ENCODE measurements at places on chromosomes 2 and 18.

- DNase-seq, result no peak
These were observed 97.5 kb downstream of the ERBB4 start for GRCh38 chr2:212441141-212441540.

DNA sequence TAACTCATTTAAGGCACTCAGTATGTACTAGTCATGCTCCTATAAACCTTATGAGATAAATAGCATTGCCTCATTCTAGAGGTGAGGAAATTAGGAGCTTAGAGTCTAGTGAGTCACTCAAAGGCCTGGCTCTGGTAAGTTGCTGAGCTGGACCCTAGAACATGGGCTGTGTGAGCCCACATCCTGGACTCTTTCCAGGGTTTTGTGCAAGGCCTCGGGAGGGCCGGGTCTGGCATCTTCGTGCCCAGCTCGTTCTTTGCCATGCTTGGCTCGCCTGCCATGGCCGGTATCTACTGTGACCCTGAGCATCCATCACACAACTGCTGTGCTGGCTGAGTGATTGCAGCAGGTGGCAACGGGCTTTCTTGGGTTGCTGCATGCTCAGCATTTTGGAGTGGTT is 168.0 kb downstream of the LPIN1 start:
- DNase-seq, result no peak

GRCh38 chr2:202133200-202133908 is 60.3 kb downstream of the KIAA2012 start:
- DNase-seq, result no peak

- DNase-seq, result no peak
These were observed 16.1 kb downstream of the NCK2 start for GRCh38 chr2:105760639-105761337.

DNA sequence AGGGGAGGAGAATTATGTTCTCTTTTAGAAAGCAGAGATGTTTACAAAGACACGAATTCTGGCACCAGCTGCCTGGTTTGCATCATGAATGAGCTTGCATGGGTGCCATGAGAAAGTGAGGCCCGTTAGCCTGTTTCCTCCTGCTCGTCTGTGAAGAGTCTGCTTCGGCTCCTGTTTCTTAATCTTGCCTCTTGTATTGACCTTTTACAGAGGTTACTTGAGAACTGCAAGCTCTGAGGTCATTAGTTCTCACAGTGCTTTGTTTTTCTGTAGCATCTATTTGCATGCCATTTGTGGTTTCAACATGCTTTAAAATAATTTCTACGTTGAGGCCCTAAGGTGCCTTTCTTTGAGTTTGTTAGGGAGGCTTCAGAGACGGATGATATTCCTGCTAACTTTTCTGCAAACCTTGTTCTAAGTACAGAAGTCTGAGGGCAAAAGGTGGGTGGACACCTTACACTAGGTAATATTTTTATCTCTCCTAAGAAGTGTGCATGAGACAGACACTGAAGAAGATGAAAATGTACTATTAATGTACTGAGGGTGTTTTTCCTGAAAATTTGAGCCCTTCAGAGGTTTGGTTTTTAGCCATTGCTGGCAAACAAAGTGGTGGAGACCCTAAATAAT is 53.4 kb upstream of the LINC00305 start:
- no peak for DNase-seq

DNA sequence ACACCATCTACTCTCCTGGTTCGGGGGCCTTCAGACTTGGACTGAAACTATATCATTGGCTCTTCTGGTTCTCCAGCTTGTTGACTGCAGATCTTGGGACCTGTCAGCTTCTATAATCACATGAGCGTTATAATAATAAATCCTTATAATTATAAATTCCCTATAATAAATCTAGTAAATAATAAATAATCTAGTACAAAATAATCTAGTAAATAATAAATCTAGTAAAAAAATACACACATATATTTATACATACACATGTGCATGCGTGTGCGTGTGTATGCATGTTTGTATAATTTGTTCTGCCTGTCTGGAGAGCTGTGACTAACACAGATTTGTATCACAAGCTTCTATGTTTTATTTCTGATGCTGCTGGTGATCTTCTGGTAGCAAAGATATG is 40.8 kb downstream of the KATNAL2 start:
- DNase-seq, result no peak

DNA sequence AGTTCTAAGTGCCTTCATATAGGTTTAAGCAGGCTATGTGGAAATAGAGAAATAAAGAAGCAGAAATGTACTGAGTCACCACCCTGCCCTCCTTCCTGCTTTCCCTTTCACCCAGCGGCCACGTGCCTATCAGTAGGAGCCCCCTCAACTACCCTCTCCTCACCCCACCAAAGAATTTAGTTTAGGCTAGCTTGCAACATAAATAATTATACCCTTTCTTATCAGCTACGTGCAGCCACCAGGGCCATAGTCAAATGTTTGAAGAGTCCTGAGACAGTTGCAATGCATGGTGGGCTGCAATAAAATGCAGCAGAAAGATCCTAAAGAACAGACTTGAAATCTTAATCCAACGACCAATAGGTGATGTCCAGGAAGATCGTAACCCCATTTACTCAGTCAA is 101.2 kb downstream of the RTP5 start:
- no peak for DNase-seq

All from anterior cingulate cortex (tissue), 58 donors.